ENCODE measurements at places on chromosomes 13 and 19.

- no peak for DNase-seq
Measured at GRCh38 chr13:24253520-24254145, 55.7 kb upstream of the C1QTNF9 start.

DNA sequence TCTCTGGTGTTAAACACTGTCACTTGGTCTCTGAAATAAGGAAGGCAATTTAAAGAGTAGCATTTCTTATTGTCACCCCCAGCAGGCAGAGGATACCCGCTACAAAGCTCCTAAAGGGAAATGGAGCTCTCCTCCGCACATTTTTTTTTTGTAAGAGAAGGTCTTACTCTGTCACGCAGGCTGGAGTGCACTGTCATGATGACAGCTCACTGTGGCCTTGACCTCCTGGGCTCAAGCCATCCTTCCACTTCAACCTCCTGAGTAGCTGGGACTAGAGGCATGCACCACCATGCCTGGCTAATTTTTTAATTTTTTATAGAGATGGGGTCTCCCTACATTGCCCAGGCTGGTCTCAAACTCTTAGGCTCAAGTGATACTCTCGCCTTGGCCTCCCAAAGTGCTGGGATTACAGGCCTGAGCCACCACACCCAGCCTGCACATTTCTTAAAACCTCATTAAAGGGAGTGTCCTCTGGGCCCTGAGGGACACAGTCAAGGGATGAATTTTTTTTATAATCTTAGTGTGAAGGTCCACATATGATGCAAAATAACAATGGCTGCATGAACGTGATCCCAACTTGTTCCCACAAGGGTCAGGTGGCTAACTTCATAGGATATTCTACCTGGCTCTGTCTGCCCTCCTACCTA is 32.1 kb downstream of the SLC25A30 start:
- no peak for DNase-seq

GRCh38 chr13:25709088-25709487 is 337.3 kb downstream of the ATP8A2 start:
- no peak for DNase-seq

GRCh38 chr13:112450118-112450903 is 74.2 kb downstream of the SPACA7 start:
- DNase-seq, result no peak

- no peak for DNase-seq
Measured at GRCh38 chr13:109332506-109333499, 453.6 kb downstream of the IRS2 start.

- no peak for DNase-seq
Measured at GRCh38 chr13:97875218-97875617, 78.3 kb upstream of the IPO5 start.

- DNase-seq, result no peak
Measured at GRCh38 chr19:31817971-31818797, 468.9 kb upstream of the TSHZ3 start.

GRCh38 chr19:46115396-46116106 is 8.9 kb downstream of the IGFL3 start:
- no peak for DNase-seq

GRCh38 chr13:97276862-97277269 is 54.7 kb downstream of the MBNL2 start:
- no peak for DNase-seq

DNA sequence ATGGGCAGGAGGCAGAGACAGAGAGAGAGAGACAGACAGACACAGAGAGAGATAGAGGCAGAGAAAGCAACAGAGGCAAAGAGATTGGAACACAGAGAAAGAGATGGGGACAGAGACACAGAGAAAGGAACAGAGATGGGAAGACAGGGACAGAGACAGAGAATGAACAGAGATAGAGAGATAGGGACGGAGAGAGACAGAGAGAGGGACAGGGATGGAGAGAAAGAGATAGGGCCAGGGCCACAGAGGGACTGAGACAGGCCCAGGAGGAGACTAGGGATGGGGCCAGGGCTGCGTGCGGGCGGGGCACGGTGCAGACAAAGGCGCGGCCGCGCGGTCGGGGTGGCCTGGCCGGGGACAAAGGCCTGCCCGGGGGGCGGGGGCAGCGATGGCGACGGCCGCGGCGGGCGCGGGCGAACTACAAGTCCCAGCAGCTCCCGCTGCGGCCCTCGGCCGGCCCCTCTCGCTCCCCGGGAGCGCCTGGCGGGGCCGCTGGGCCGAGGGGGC is at the start of gene ZNF358:
Gene ZNF358 (plus strand): TSS at position 459 of the 507 bp plus-strand sequence. CDS start 3,140 bp downstream, outside the sequence.
- DNase-seq, result no peak

- no peak for DNase-seq
Measured at GRCh38 chr19:24074720-24075454, 12.1 kb upstream of the ZNF254 start.

DNA sequence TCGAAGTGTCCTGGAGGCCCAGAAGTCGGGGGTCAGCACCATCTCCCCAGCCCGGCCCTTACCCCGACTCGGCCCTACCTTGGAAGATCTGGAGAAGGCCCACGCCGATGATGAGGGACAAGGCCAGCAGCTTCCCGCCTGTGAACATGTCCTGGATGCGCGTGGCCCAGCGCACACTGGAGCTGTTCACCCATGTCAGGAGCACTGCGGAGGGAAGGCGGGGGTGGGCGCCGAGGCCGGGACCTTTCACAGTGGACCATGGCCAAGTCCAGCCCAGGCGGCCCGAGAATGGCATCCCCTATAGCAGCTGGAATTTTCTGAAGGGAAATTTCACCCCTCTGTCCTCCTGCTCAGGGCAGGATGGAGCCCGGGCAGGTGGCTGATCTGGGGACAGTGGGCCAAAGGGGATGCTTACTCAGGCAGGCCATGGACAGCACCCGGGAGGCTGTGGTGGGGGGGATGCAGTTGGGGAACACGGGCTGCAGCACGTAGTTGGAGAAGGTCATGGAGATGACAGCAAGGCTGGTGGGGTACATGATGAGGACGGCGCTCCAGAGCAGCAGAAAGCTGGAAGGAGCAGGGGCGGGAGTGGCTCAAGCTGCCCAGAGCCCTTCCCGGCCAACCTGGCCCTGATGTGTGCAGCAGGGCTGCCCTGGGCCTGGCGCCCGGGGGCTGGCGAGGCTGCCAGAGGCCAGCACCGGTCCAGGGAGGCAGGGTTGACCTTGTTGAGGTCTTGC is 13.0 kb downstream of the SLC7A10 start:
- DNase-seq, result no peak

DNA sequence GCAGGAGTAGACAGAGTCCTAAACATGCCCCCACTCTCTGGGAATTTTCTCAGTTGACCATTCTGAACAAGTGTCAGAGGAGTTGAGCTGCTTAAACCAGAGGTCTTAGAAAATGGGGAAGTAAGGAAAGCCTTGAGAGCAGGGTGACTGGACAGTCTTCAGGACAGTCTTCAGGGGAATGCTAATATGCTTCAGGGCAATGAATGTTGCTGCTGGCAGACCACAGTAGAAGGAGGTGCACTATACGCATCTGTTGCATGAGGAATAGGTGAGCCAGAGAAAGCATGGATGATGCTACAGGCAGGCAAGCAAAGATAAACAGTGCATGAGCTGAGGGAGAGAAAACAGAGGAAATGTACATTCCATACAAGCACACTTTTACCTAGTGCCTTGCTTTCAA is 196.6 kb upstream of the GPR12 start:
- DNase-seq, result no peak

GRCh38 chr13:111938741-111939665 is 127.9 kb upstream of the SOX1 start:
- no peak for DNase-seq

DNA sequence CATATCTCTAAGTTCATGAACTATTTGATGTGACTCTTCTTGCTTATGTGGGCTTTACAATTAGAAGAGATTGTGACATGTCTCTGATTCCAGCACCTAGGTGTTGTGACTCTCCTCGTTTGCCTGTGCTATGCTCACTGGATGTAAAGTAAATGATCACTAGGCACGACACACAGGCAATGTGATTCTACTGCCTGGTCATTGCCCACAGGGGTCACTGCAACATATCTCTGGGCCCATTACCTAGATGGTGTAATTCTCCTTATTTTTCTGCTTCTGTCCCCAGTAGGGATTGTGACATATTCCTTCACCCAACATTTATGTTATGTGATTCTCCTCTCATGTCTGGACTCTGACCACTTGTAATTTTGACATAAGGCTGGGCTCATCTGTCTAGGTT is 65.8 kb upstream of the ZNF91 start:
- no peak for DNase-seq

DNA sequence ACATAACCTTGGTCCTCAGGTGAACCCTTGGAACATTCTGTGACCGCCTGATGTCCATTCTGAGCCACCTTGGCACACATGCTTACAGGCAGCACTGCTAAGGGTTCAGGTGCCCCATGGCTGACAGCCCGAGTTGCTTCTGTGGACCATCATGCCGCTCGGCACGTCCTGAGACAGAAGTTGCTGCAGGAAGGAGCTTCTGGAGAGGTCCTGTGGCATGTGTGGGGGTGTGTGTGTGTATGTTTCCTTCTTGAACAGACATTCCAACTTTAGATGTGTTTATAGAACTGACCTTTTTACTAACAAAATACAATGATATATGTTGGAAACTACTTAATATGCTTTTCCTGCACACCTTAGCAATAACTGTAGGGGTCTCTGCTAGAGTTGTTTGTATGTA is 4.8 kb upstream of the C1QTNF9 start:
- DNase-seq, result no peak

GRCh38 chr13:32889986-32890565 is 126.1 kb upstream of the KL start:
- DNase-seq, result no peak

DNA sequence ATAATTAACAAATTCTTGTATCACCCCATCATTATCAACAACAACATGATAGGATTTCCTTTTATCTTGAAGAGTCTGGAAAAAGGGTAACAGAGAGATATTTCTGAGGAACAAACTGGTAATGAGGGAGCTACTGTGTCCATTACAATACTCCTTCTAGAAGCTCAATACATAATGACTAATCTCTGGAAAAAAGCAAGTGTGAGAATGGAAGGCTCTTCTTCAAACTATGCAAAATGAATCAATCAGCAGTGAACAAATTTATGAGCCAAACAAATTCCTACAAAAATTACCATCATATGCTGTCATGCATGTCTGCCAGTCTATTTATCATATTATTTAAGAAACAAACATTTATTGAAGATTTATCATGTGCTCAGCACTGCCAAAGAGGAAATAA is 30.0 kb upstream of the USPL1 start:
- DNase-seq, result no peak

- DNase-seq, result no peak
Measured at GRCh38 chr13:73262862-73263627, 204.2 kb downstream of the KLF5 start.

- no peak for DNase-seq
Measured at GRCh38 chr13:75825161-75825560, 189.0 kb downstream of the LMO7 start.

DNA sequence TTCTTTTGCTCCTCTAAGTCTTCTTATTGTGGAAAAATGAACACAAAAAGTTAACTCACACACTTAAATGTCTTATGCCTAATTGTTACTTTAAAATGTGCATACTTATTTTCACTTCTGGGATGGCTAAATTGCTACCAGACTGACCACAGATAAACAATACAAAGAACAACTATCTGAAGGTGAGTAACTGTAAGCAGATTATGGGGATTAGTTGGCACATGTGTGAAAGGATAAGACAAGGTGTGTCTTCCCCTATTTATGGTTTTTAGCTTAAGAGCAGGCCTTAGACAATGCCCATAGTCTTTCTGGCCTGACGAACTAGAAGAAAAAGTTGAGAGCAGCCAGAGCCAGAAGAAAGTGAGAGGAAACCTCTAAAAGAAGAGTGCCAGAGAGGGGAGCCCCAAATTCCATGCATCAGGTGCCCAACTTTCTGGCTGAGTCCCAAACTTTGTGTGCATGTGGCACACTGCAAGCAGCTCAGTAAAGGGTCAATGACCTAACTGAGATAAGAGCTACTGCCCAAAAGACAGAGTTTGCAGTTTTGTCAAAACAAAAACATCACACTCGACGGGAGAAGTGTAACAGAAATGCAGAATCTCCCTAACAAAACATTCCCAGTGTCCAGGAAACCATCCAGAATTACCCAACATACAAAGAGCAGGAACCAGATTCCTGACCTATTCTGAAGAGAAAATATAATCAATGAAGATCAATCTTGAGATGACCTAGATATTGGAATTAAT is 375.4 kb downstream of the KCNRG start:
- no peak for DNase-seq

- no peak for DNase-seq
Measured at GRCh38 chr13:97946951-97947588, 6.4 kb upstream of the IPO5 start.

DNA sequence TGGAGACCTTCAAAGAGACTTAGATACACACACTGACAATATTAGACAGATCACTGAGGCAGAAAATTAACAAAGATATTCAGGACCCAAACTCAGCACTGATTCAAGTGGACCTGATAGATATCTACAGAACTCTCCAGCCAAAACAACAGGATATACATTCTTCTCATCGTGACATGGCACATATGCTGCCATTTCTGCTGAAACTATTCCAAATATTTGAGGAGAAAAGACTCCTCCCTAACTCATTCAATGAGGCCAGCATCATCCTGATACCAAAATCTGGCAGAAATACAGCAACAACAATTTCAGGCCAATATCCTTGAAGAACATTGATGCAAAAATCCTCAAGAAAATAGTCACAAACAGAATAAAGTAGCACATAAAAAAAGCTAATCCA is 53.3 kb downstream of the TRPC4 start:
- DNase-seq, result no peak

DNA sequence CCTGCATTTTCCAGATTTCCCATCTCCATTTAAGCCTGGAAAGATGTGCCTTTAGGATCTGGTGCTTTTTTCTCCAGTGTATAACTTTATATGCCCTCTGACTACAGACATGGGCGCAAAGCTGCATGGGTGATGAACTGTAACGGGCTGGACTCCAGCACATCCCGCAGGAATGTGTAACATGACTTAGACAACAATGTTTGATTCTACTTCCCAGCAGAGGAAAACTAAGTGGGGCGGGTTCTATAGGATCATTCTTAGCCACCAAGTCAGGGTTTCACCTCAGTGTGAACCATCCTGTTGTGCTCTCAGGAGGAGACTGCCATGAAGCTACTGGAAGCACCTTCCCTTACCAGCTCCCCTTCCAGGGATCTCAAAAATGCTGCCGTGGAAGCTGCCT is 93.2 kb upstream of the SERP2 start:
- no peak for DNase-seq
